T-helper 9 cell (primary cell): ENCODE measurements at places on chromosomes 11 and 22.

DNA sequence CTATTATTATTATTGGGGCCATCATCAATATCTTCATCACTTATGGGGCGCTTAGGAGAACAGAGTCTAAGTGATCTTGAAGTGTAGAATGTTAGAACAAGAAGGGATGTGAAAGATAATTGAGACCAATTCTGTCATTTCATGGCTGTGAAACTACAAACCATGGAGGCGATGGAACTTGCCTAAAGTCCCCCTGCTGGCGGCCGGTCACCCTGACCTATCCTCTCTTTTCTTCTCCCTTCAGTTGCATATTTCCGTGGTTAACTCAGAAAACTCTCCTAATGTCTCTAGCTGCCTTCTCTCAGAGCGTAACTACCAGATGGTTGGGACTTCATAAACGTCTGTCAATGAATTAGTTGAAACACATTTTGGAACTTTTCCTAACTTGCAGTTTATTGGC, 6.6 kb upstream of the OR4B1 start:
- no peak for DNase-seq

DNA sequence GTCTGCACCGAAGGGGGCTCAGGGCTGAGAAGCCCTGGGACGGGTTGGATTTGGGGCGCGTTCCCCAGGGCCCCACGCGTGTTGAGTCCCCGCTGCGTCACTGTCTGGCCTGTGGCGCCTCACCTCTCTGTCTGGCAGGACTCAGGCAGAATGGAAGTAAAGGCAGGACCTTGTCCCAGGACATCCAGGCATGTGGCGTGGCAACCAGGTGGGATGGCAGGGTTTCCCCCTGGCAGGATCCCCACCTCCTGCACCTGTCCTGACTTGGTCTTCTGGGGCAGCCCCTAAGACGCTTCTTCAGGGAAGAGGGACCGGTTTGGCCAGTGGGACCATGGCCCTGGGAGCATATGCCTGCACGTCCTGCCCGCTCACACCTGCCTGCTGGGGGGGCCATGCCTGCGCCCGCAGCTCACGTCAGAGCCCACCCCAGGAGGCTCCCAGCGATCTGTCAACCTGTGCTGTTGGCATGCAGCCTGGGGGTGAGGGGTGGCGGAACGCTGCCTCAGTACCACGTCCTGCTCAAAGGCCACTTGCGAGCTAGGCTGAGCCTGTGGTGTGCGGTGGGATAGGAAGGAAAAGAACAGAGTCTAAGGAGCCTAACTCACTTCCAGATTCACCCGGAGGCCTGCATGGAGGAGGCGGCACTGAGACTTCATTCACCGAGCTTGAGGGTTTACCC, 72.7 kb downstream of the KCNQ1 start:
- no peak for DNase-seq

GRCh38 chr11:67252831-67253239, 13.4 kb upstream of the GRK2 start:
- DNase-seq = no peak

GRCh38 chr11:118956847-118957469, 860 bp downstream of the UPK2 start:
- DNase-seq = no peak

- no peak for DNase-seq
Measured at GRCh38 chr11:87038235-87038977, 672 bp downstream of the TMEM135 start.

DNA sequence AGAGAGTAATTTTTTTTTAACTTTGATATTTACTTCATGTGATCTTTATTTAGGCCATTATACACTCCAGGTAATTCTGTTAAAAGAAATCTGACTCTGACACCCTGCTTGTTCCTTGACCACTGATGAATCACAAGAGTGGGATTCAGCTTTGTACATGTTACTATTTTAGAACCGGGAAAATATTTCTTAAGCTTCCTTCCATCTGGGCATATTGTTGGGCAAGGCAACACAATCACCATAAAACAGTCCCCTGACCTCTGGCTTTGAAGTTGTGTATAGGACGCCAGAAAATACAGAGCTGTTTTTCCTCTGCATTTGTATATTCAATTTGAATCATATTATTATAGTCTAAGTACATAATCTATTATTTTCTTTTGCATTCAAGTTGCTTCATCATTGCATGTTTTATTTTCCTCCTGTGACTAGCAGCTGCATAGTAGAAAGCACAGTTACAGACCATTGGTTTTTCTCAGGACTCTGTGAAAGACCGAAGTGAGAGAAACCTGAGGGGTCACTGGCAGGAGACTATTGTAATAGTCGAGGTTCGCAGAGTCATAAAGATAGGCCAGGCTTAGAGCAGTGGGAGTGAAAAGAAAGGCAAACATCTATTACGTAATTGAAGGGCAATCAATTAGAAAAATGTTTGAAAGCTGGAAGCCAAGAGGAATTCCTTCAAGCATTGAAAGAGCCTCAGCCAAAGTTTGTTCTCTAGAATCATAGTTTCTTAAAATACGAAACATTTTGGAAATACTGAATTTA, 51.8 kb upstream of the SLC36A4 start:
- DNase-seq = no peak

DNA sequence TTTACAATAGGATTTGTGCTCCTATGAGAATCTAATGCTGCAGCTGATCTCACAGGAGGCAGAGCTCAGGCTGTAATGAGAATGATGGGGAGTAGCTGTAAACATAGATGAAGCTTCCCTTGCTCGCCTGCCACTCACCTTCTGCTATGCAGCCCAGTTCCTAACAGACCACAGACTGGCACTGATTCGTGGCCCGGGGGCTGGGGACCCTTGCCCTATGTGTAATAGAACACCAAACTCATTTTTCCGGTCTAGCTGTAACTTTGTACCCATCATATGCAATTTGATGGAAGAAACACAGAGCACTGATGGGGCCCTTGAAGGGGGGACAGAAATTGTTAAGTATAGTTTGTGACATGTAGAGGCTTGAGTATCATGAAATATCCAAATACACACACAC, 79.6 kb upstream of the OR5AK2 start:
- DNase-seq = no peak

- DNase-seq = no peak
Measured at GRCh38 chr22:36574728-36575127, 45.8 kb upstream of the EIF3D start.

- no peak for DNase-seq
Measured at GRCh38 chr11:100512475-100512874, 174.6 kb upstream of the ARHGAP42 start.

GRCh38 chr22:46710806-46711205, 27.2 kb downstream of the CERK start:
- no peak for DNase-seq

DNA sequence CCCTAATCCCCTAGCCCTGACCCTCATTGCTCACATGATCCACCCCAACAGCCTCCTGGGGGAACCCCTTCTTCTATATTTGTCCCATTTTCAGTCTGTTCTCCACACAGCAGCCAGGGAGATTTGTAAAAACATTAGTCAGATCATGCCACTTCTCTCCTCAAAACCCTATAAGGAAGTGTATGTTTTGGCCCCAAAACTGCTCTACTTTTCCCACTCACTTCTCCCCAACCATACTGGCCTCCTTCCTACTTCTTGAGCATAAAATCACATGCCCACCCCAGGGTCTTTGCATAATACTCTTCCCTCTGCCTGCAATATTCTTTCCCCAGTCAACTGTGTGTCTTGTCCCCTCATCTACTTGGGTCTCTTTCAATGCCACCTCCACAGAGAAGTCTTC, 4.7 kb upstream of the SLC22A12 start:
- no peak for DNase-seq

GRCh38 chr11:118896472-118896913, 12.8 kb downstream of the CXCR5 start:
- DNase-seq = no peak

- no peak for DNase-seq
Measured at GRCh38 chr11:21933095-21933494, 259.8 kb upstream of the ANO5 start.

GRCh38 chr22:24030186-24030702, 19.1 kb downstream of the CABIN1 start:
- no peak for DNase-seq

DNA sequence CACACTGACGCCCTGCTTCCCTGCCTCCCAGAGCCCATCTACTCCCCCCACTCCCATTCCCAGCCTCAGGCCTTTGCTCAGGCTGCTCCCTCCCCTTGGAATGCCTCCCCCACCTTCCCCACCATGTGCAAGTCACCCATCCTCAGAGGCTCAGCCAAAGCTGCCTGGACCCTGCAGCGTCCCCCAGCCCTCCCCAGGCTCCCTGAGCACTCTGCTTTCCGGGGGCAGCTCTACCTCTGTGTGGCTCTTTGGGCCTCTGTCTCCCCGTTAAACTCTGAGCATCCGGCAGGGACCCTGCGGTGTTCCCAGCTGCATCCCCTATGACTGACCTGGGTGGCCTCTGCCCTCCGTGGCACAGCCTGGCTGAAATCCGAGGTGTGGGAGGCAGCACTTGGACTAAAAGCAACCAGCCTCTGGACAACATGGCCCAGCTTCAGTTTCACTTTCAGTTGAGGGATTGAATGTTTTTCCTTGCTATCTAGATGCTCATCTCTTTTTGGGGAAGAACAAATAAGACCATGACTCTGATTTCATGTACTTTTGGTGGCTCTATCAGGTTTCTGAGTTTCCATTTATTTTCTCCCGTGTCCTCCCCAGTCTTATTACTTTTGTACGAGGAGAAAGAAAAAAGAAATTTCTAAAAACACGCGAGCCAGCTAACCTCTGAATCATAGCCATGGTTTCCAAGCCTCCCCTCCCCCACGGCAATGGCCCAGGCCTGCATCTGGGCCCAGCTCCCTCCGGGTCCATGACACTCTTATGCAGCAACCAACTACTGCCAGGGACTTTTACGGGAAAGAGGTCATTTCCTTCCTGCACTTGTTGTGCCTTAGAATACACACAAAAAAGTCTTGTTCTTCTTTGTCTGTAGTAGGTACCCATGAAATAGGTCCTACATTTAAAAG, 3.8 kb downstream of the APOL3 start:
- DNase-seq = peak; percentile 79

GRCh38 chr11:36475192-36475591, 34.9 kb downstream of the TRAF6 start:
- no peak for DNase-seq

DNA sequence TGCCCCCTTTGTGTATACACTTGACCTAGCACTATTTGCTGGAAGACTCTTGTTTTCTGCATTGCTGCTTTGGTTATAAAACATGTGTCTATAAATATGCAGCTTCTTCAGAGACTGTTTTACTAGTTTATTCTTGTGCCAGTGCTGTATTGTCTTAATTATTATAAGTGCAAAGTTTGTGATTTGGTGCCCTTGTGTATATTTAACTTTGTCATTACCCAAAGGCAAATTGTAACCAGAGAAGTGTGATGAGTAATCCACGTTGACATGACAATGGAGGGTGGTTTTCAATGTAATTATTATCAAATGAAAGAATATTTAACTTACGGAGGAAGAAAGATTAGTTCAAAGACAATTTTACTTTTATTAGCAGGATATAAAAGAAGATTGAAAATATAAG, 75.0 kb upstream of the PRODH start:
- no peak for DNase-seq

GRCh38 chr22:38078046-38078840, 5.7 kb downstream of the SLC16A8 start:
- DNase-seq = no peak

DNA sequence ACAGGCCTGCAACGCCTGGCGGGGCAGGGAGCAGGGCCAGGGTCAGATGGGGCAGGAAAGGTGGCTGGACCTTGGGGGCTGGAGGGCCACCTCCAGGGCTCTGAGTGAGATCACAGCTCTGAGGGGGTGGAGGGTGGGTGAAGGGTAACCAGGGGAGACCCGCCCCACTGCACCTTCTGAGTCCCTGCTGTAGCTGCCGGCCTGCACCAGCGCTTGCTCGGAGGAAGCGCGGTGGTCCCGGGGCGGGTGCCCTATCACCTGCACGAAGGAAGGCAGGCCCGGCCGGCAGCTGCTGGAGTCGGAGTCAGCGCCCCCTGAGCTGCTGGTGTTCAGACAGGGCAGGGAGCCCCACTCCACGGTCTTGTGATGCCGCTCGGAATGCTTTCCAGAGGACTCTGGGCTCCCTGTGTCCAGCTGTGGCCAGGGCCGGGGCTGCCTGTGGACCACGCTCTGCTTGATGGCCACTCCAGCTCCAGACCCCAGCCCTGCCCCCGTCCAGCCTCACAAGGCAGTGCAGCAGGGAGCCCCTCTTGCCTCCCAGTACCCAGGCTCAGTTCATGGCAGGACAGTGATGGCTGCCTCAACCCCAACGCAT, 3.8 kb downstream of the LMNTD2 start:
- DNase-seq = no peak

DNA sequence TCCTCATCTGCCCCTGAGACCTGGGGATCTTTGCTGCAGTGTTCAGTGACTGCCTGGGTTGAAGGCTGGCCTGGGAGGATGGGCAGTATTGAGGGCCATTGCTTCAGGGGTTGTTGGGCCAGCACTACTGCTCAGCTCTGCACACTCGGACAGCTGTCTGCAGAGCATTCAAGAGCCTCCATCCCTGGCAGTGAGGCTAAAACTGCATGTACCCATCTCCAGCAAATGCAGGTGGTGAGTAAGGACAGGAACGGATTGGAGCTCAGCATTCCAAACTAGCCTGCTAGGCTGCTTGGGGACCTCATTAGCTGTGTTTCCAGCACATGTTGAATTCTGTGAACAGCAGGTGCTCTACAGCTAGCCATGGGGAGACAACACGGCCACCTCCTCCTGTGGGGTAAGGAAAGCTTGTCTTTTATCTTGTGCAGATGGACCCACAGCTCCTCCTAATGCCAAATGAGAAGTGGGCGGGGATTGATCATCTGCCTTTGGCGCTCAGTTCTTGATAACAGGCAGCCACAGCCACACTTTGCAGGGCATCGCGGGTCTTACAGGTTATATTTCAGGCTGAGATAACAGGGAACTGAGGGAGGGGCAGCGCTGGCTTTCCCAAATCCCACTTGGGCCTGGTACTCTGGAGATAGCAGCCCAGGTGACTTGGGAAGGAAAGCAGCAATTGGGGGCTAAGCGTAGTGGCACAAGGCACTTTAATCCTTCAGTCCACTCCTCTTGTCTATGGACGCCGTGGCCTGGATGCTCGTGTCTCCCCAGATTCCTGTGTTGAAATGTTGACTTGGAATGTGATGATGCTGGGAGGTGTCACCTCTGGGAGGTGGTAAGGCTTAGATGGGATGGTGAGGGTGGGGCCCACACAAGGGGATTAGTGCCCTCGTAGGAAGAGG, 254.5 kb upstream of the B3GAT1 start:
- no peak for DNase-seq

GRCh38 chr11:96051820-96052219, 127.9 kb upstream of the MTMR2 start:
- no peak for DNase-seq

GRCh38 chr11:86143087-86144030, 74.5 kb upstream of the PICALM start:
- DNase-seq = no peak

- DNase-seq = no peak
Measured at GRCh38 chr11:116916886-116917285, 79.5 kb upstream of the APOA1 start.

DNA sequence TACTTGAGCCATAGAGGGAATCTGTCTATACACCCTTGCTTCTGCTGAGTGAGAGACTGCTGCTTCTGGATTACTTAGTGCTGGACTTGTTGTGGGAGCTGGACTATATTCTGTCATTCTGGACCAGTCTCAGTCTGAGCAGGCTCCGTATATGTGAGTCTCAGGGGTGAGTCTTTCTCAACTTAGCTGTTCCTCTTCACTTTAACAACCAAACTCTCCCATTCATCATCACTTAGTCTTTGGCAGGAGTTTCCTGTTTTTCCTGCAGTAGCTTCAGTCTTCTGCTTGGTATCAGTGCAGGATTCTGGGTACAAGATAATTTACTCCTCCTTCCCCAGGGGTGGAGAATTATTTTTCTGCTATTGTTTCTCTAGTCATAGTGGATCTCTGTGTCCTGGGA, 779.5 kb downstream of the METTL15 start:
- DNase-seq = no peak
